Stimulated activated CD4-positive, alpha-beta T cell treated with anti-CD3 and anti-CD28 coated beads, Interleukin-2, amount 100 ng/mL, for 24 hours (primary cell): ENCODE measurements at places on chromosomes 1 and 21.
A peak's percentile ranks its signal among the peaks of the same experiment; 100 is the strongest.

DNA sequence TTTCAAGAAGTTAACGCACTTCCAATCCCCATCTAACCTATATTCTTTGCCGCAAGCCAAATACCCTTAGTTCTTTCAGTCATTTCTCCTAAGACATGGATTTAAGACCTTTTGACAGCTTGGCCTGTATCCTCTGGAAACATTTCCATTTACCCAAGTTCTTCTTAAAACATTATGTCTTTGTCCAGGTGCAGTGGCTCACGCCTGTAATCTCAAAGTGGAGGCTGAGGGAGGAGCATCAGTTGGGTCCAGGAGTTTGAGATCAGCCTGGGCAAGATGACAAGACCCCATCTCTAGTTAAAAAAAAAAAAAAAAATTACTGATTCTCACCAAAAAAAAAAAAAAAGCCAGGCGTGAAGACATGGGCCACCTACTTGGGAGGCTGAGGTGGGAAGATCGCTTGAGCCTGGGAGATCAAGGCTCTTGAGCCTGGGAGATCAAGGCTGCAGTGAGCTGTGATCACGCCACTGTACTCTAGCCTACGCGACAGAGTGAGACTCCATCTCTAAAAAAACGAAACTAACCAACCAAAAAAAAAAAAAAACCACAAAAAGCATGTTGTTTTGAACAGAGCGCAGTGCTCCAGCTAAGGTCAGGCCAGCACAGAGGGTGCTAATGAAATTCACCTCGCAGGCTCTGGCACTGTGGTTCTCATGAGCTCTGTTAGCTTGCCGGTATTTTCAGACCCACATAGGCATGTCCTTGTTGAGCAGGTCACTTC, 36.0 kb downstream of the NUAK2 start:
- DNase-seq: peak; percentile 59

DNA sequence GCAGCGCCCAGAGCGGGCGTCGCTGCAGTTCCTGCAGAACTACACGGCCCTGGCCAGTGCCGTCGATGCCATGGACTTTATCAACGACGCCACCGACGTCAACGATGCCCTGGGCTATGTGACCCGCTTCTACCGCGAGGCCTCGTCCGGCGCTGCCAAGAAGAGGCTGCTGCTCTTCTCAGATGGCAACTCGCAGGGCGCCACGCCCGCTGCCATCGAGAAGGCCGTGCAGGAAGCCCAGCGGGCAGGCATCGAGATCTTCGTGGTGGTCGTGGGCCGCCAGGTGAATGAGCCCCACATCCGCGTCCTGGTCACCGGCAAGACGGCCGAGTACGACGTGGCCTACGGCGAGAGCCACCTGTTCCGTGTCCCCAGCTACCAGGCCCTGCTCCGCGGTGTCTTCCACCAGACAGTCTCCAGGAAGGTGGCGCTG, 22.0 kb downstream of the COL6A1 start:
- DNase-seq: peak; percentile 13

DNA sequence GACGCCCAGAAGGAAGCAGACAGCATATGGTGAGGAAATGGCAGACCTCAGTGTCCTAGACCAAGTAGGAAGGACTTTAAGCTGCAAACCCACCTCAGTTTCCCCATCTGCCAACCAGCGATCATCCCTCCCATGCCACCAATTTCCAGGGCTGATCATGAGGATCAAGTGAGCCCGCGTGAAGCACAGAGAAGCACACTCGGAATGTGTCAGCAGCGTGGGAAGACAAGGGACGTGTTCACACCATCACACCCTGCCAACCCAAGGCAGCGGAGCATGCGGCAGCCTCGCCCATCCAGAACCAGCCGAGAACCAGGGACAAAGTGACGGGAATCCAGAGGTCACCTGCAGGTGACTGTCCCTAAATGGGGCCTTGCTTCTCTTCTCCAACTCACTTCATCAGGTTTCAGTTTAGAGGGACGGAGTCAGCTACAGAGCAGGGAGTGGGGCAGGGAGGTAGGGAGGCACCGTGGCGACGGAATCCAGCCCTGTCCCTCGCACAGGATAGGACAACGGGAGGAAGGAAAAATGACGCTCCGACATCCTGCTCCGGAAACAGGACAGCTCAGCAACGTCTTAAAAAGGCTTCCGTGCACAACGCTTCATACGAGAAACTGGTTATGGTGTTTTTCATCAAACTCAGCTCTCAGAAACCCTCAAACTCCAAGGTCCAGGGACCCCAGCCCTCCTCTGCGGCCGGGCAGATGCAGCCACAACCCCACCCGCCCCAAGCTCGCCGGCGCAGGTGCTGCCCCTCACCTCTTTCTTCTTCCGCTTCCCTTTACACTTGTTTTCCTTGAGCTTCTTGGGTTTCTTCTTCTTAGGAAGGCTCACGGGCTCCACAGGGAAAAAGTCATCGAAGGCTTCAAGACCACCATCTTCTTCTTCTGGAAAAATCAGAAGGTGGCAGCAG, 12.5 kb downstream of the CHD5 start:
- DNase-seq: no peak

GRCh38 chr1:147579532-147579931, 38.2 kb downstream of the BCL9 start:
- DNase-seq: no peak

DNA sequence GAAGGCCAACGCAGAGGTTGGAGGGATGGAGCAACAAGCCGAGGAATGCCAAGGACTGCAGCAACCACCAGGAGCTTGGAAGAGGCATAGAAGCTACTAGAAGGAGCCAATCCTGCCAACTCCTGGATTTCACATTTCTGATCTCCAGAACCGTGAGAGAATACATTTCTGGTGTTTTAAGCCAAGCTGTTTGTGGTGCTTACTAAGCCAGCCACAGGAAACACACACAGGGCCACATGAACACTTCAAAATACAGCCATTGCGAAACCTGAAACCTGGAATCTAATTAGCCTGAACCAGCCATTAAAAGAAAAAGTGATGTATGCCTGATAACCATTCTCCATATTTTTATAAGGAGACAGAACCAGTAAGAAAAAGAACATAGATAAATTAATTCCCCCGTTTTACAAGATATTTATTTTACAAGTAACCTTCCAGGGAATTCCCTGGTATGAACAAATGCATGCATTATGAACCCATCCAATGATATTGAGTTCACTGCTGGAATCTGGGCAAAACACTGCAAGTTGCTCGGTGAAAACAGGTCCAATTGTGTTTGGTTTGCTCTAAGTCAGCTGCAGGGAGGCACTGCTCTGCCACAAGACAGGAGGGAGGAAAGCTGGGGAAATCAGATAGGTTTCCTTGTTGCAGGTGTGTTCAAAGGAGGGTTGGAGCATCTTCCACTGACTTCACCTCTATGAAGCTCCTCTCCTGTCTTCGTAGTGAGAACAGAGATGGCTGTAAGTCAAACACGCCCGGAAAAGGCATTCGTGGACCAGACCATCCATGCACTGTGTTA, 70.2 kb downstream of the ETS2 start:
- no peak for DNase-seq

- no peak for DNase-seq
Measured at GRCh38 chr1:236837115-236837514, 42.0 kb downstream of the MTR start.

DNA sequence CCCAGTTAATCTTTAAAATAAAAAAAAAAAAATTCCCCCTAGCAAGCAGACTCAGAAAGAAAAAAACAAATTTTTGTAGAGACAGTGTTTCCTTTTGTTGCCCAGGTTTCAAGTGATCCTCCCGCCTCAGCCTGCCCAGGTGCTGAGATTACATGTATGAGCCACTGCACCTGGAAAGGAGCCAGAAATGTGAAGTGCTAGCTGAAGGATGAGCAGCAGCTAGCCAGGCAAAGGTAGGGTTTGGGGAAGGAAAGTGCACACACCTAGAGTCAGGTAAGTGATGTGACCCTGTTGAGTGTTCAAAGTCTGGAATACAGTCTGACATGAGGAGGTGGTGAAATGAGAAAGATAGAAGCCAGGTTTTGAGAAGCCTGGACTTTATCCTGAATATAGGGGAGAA, 1.7 kb downstream of the AKR1A1 start:
- DNase-seq: no peak

DNA sequence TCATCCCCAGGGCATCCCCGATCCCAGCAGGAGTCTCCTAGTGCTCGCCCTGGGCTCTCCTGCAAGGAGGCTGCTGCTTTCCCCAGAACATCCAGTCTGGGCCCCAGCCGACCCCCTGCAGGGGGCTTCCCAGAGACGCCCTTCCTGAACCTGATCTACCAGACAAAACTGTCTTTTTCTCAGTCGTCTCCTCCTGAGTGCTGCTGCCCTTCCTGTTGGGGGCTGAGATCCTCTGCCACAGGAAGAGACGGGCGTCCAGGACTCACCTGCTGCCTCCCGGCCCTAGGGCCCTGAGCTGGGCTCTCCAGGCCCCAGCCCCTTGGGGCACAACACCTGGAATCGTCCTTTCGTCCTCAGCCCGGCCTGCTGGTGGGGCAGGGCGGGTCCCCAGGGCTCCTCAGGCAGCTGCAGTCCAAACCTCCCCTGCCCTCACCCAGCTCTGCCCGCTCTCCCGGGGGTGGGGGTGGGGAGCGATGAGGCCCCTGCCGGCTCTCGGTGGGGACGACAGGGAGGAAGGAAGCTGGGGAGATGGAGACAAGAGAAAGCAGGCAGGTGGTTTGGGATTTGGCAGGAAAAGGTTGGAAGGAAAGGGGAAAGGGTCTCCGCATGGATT, 36.9 kb downstream of the TP73 start:
- DNase-seq: no peak

- DNase-seq: peak; percentile 73
Measured at GRCh38 chr1:225809842-225810578, at the start of gene EPHX1. EPHX1 (plus strand) TSS chr1:225810124; CDS start chr1:225828730, 18,606 bp downstream.

GRCh38 chr1:11804666-11805421, 920 bp downstream of the MTHFR start:
- DNase-seq: peak; percentile 49

- DNase-seq: no peak
Measured at GRCh38 chr1:89837036-89837481, 16.2 kb downstream of the LRRC8D start.

- no peak for DNase-seq
Measured at GRCh38 chr1:171180670-171181069, 4.4 kb upstream of the FMO2 start.

GRCh38 chr1:185559684-185560331, 174.4 kb upstream of the HMCN1 start:
- peak; percentile 29 for DNase-seq

- DNase-seq: peak; percentile 80
Measured at GRCh38 chr1:46532498-46533178, 18.8 kb downstream of the KNCN start.

- no peak for DNase-seq
Measured at GRCh38 chr1:101820071-101820470, 176.7 kb downstream of the OLFM3 start.

- DNase-seq: no peak
Measured at GRCh38 chr21:29787361-29787909, 152.4 kb downstream of the GRIK1 start.

DNA sequence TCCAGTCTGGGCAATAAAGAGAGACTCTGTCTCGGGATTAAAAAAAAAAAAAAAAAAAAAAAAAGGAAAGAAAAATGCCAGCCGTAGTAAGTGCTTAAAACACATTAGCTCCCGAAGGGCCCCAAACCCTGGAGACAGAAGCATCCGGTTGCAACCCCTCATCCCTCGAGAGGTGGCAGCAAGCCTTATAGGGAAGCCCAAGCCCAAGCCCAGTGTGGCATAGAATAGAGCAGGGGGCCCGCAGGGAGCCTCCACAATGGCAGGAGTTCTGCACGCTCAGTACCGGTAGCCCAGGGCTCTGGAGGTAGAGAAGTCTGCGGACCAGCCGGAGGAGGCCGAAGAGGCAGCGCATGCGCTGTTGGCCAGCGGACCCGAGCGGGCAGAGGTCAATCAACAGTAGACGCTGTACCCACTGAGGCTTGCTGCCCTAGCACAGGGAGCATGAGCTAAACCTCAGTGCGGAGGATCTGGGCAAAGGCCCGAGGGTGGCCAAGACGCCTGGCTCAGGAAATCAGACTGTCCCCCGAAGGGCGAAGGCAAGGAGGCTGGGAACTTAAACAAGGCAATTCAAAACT, 34.1 kb upstream of the C1orf198 start:
- DNase-seq: no peak

GRCh38 chr1:53688381-53689102, 50.4 kb downstream of the GLIS1 start:
- no peak for DNase-seq

DNA sequence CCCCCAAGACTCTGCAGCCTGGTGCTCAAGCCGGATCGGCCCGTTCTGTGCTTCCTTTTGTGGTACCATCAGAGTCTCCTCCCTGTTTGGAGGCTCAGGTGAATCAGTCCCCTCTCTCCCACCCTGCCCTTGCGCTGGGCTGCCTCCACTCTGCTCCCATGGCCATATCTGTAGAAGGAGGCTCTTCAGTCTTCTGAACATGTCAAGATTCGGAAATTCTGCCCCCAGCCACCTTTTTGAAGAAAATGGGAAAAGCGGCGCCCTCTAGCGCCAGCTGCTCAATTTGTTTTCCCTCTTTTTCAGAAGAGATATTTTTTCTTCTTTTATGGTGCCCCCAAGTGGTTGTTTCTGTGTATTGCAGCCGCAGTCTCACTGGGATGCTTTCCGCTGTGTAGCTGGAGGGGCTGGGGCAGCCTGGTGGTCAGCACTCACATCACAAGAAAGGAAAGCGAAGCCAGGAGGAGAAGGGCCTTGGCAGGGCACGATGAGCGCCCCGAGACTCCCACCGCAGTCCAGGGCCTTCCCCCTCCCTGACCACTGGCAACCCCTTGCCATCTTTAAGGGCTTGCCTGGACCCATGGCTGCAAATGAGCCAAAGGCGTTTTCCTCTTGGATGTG, 58.4 kb upstream of the CACNA1E start:
- peak; percentile 86 for DNase-seq

DNA sequence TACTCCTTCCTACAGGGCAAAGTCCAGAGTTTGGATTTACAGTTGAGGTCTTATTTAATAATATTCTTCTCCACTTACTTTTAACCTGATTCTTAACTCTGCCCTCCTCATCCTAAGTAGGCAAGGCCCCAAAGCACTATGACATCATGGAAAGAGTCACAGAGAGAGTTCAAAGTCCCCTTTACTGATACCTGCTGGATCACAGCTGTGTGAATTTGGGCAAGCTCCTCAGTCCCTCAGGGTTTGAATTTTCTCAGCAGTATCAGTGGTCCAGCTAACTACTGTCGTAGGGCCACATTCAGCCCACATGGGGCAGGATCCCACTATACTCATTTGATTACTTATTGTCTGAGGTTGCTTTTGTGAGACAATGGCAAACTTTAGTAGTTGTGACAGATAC, 16.0 kb downstream of the TYW3 start:
- no peak for DNase-seq

- no peak for DNase-seq
Measured at GRCh38 chr1:4585705-4586104, 68.7 kb upstream of the AJAP1 start.

- no peak for DNase-seq
Measured at GRCh38 chr1:57957576-57957975, 533.7 kb upstream of the DAB1 start.
